ENCODE measurements at places on chromosomes 11 and 22. TPM values are rescaled to one million over a fixed set of nuclear protein-coding genes. Genes with fewer than 3 reads are reported as not detected.

DNA sequence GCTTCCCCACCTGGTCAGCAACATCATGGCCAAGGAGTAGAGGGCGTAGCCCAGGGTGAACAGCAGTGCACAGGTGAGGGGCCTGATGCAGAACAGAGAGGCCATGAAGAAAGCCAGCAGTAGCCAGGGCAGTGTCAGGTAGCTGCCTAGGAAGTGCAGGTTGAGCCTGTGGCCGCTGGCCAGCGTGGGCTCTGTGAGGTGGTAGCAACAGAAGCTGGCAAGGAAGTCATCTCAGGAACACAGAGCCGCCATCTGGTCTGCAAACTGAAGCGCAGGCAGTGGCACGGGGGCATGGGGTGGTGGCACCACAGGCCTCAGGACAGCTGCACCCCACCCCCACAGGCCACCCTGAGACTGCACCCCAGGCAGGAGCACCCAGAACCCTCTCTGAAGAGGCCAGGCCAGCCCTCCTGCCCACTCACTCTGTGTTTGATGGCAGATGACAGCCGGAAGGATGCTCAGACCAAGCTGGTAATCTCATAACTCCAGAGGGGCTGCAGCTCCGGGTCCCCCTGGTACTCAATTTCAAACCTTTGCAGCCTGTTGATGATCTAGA is 95.3 kb downstream of the MED15 start:
- DNase-seq = no peak

GRCh38 chr11:43751726-43752125 is 71.2 kb downstream of the HSD17B12 start:
- no peak for DNase-seq

DNA sequence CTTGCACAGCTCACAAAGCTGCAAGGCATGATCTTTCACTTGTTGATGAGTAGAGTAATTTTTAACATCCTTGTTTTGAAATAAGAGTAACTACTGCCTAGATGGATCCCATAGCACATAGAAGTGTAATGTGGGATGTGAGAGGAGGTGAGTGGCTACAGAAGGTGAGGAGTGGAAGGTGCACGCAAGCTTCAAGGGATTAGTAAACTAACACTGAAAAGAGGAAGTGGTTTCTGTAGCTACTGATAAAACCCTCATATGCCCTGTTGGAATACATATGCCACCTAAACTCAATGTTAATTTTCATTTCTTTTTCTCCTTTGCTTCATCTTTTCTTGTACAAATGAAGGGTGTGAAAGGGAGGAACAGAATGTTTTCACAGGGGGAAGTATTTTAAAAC is 22.0 kb upstream of the CTSC start:
- no peak for DNase-seq

DNA sequence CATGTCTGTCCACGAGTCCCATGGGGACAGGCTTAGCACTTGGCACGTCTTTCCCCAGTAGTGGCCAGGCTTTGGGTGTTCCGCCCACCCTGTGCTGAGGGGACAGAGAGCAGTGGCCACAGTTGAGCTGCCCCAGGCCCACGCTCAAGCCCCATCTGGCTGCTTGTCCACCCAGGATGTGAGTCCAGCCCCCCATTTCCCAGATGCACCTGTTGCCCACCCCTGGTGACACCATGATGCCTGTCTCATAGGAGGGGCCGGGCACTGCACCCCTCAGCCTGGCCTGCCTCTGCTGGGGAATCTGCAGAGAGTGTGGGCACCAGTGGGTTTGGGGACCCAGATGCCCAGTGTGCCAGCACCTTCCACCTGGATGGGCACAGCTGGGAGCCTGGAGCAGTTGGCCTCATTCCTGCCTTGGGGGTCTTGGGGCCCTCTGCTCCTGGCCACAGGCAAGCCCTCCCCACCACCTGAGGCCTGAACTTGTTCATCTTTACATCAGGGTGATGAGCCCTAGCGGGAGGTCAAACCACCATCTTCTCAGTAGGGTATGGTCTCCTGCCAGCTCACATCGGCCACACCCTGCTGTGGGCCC is 5.7 kb downstream of the SIGIRR start:
- DNase-seq = peak; percentile 52

DNA sequence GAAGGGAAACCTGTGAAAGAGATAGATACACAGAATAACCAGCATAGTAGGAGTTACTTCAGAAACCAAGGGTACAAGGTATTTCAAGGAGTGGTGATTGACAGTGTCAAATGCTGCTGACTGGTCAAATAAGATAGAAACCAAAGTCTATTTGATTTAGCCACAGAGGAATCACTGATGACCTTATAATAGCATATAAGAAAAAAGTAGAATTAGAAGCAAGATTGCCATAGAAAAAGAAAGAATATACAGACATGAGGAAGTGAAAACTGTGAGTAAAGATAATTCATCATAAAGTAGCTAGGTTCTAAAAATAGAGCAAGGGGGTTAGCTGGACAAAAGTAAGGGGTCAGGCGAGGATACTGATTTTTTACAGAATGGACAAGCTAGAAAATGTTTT is 14.2 kb downstream of the ZBTB44 start:
- DNase-seq = no peak

DNA sequence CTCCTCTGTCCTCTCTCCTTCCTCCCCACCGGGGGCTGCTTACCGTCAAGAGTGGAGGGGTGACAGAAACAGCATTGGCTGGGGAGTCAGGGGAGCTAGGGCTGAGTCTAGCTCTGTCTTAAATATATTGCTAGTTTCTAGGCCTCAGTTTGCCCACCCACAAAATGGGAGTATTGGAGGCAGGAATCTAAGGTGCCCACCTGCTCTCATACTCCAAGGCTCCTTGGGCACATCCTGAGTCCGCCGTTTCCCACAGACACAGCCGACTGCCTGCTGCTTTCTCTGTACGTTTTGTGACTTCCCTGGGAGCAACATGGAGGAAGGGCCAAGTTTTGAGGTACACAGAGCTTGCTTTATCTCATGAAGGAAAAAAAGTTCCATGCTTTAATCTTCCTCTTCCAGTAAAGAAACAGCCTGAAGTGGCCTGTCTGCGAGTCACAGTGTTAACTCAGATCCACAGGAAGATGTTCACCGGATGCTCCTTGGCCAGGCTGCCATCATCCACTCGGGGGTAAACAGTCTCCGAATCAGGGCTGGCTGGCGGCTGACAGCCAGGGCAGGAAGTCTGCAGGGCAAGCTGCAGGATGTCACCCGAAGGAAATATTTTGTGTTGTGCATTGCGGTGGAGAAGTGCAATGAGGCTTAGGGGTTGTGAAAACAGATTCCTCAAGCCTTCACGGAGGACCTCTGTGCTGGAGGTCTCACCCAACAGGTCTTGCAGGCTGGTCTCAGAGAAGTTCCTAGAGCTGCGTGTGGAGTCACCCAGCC is 11.0 kb upstream of the CERK start:
- peak; percentile 59 for DNase-seq

DNA sequence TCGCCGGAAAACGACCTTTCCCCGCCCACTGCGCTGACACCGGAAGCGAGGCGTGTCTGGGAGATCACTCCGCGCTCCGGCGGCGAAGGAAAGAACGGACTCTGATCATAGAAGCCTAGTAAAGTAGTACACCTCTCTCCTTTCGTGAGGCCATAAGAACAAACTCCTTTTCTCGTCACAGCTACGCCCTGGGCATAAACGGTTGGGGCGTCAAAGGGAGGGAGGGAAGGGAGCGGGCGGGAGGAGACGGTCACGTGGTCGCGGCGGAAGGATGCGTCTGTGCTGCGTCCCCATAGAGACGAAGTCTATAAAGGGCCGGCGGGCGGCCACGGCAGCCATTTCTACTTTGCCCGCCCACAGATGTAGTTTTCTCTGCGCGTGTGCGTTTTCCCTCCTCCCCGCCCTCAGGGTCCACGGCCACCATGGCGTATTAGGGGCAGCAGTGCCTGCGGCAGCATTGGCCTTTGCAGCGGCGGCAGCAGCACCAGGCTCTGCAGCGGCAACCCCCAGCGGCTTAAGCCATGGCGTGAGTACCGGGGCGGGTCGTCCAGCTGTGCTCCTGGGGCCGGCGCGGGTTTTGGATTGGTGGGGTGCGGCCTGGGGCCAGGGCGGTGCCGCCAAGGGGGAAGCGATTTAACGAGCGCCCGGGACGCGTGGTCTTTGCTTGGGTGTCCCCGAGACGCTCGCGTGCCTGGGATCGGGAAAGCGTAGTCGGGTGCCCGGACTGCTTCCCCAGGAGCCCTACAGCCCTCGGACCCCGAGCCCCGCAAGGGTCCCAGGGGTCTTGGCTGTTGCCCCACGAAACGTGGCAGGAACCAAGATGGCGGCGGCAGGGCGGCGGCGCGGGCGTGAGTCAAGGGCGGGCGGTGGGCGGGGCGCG is at the start of gene ATF4:
TSS of gene ATF4 (plus strand) at position 337 of the 880 bp plus-strand sequence. CDS start 884 bp downstream, outside the sequence.
- DNase-seq = peak; percentile 98

DNA sequence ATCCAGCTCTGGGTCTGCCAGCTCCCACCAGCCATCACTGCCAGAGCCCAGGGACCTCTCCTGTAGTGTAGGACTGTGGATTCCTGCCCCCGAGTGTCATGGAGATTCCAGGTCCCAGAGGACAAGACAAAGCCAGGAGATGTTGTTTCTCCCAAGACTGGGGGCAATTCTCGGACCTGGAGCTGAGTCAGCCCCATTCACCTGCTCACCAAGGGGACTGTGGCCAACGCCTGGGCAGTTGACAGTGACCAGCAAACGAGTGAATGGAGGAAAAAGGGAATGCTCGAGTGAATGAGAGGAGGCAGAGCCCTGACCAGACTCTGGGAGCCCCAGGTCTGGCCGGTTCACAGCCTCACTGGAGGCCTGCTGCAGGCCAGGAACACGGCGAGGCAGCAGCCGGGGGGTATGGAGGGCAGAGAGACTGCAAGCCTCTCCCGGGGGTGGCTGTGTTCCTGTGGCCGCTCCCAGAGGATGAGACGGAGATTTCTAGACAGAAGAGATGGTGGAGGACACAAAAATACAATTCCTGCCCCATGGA is 61.3 kb upstream of the PRR5 start:
- no peak for DNase-seq

GRCh38 chr11:121595717-121596161 is 143.0 kb upstream of the SORL1-AS1 start:
- DNase-seq = peak; percentile 63

- DNase-seq = peak; percentile 54
These were observed 53.3 kb downstream of the FLRT1 start for GRCh38 chr11:64089027-64089360.

GRCh38 chr22:31253949-31254348 is 38.3 kb downstream of the PIK3IP1 start:
- DNase-seq = no peak

DNA sequence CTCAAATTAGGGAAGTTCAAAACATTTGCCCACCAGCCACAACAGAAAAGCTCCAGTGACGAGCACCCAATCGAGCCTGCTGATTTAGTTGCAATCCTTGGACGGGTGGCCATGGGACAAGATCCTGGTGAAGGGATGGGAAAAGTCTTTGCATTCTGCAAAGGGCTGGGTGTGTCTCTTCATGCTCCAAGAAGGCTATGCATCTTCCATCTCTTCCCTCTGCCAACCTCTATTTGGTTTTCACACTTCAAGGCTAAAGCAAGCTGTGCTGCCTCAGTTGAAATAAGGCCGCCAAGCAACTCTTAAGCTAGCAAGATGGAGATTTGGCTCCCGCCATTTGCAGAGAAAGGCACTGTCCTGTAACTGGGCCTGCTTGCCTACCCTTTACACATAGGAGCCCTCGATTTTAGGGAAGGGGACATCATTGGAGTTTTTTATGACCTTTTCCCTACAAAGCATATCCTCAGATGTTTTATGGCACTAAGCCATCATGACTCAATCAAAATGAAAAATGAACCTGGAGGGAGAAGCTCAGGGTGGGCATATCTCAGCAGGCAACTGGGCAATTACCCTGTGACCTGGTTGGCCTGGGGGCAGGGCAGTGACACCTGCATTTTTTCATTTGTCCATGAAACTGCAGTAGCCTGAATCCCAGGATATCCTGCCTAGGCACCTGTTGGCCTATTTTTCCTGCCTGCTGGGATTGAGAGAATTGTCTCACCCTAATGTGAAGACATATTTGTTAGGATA is 45.0 kb upstream of the BLID start:
- no peak for DNase-seq

- DNase-seq = no peak
These were observed 321.1 kb downstream of the MN1 start for GRCh38 chr22:27480487-27480886.

DNA sequence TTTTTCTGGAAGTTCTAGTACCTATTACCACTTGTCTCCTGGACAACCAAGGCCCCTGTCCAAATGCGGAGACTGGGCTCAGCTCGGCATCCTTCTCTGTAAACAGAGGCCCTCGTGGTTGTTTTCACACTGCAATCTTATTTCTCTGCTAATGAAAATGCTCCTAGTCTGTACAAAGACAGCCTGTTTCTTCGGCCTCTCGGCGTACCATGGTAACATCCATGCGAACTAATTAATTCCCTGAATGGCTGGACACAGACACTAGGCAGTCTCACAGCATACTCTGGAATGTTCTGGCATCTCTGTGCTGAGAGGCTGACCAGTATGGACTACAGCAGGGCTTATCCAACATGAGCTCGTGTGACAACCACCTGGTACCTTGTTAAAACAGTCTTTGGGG is 5.7 kb downstream of the POLR3H start:
- no peak for DNase-seq

GRCh38 chr11:1864231-1864630 is 11.3 kb downstream of the LSP1 start:
- DNase-seq = peak; percentile 65

- peak; percentile 53 for DNase-seq
These were observed 1.9 kb downstream of the NEAT1 start for GRCh38 chr11:65424205-65425104.

DNA sequence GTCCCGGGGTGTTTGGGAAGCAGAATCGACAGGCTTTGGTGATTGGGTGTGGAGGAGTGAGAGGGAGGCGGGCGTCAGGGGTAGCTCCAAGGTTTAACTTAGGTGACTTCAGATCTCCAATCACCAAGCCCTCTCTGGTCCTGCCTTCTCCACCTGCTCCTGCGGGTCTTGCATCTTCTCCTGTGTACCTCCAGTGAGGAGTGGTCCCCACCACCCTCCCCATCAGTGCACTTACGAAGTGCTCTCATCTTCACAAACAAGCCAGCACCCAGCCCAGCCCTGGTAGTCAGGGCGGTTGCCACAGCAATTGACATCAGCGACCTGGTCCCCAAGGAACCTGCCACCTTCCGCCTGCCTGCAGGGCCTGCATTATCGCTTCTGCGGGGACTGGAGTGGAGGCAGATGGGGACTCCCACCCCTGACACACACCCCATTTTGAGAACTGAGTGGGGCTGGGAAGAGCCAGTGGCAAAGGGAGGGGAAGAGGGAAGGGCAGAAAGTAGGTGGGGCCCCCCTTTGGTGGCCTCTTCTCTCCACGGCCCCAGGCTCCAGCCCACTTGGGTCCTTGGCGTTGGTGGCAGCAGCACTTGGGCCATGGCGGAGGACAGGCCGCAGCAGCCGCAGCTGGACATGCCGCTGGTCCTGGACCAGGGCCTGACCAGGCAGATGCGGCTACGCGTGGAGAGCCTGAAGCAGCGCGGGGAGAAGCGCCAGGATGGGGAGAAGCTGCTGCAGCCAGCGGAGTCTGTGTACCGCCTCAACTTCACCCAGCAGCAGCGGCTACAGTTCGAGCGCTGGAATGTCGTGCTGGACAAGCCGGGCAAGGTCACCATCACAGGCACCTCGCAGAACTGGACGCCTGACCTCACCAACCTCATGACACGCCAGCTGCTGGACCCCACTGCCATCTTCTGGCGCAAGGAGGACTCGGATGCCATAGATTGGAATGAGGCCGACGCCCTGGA is at the start of gene OMP:
TSS of gene OMP (plus strand) at position 595 of the 965 bp plus-strand sequence. CDS start at position 595, 0 bp downstream.
- DNase-seq = peak; percentile 36

UPK2 gene
- not detected for total RNA-seq

MRGPRE gene
- 0.28 TPM for total RNA-seq

LARGE2 gene
- total RNA-seq = not detected

SCGB1D2 gene
- not detected for total RNA-seq

SCN3B gene
- total RNA-seq = 0.56 TPM

KIRREL3 gene
- total RNA-seq = 1.2 TPM

RTN4RL2 gene
- 0.81 TPM for total RNA-seq

RASGRP2 gene
- total RNA-seq = 35.2 TPM

AGBL2 gene
- total RNA-seq = 0.18 TPM

MUC2 gene
- total RNA-seq = 0.03 TPM

IFITM10 gene
- total RNA-seq = 1.0 TPM

Measured in right cardiac atrium (tissue), 5 donors.